Suppressor macrophage treated with lipopolysaccharide for 4 hours (primary cell): ENCODE measurements at places on chromosomes 11 and 22.

- no peak for DNase-seq
These were observed 63.2 kb downstream of the OTOG start for GRCh38 chr11:17610085-17610894.

- DNase-seq = no peak
These were observed 85.5 kb downstream of the CDKN1C start for GRCh38 chr11:2799881-2800654.

DNA sequence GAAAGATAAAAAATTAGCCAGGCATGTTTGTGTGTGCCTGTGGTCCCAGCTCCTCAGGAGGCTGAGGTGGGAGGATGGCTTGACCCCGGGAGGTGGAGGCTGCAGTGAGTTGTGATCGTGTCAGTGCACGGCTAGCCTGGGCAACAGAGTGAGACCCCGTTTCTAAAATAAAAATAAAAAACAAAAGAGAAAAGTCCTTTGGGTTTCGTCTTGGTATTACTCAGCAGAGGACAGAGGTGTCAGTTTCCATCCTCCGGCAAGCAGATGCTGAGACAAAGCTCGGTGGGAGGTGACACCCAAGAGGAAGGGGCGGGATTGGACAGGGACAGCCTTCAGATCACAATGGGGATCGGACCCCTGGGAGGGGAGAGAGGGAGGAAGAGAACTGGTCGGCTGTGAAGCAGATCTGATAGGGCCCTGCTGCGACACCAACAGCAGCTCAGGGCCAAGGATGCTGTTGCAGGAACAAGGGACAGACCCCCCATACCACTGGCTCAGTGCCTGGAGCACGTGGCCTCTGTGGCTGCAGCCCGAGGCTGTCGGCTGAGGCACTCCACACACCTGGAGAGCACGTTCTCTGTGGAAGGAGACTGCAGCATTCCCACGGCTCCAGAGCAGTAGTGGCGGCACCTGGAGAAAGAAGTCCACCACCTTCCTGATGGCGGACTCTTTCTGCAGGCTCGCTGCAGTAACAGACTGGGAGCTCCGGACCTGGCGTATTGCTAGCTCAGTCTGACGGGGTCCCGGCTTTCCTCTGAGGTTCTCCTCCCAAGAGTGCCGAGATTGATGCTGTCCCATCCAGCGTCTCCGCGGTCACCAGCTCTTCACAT lies 5.2 kb upstream of the BID start:
- DNase-seq = no peak

GRCh38 chr11:61918251-61918937 lies 1.0 kb upstream of the RAB3IL1 start:
- no peak for DNase-seq

GRCh38 chr11:35063488-35063931 lies 75.5 kb upstream of the CD44 start:
- peak; percentile 52 for DNase-seq

- no peak for DNase-seq
These were observed 54.7 kb downstream of the WNT11 start for GRCh38 chr11:76151556-76152085.

- DNase-seq = peak; percentile 14
These were observed 5.7 kb downstream of the ZP1 start for GRCh38 chr11:60872961-60873524.

DNA sequence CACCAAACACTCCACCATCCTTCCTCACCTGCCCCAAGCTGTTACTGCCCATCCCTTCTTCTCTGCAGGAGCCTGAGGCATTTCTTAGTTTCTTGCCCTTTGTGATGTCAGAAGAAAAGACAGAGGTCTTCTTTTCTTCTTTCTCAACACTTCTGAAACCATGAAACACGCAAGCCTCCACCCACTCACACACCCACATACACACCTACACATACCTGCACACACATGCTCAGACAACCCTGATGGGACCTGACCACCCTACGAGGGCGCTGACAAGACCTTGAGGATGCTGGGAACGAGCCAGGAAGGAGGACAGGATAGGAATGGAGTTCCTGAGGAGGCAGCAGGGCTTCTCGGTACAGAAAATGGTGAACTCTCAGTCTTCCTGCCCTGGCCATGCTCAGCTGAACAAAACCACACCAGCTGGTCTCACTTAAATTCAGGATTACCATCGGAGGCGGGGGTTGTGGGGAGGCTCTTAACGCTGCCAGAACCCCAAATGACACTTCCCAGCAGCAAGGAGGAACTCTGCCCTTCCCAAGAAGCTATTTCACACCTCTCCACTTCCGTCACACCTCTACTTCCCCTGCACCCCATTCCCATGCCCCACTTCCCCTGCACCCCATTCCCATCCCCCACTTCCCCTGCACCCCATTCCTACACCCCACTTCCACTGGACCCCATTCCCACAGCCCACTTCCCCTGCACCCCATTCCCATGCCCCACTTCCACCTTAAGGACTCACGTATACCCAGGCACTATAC lies 41.0 kb downstream of the CSF2RB start:
- no peak for DNase-seq
